ENCODE measurements at places on chromosomes 12 and 14. TPM values are rescaled to one million over a fixed set of nuclear protein-coding genes. Genes with fewer than 3 reads are reported as not detected.

The PLEK2 gene
- total RNA-seq: not detected

The OTOGL gene
- 0.47 TPM for total RNA-seq

- no peak for ATAC-seq
Observed at GRCh38 chr14:84591827-84592445, 938.0 kb upstream of the FLRT2 start.

GRCh38 chr14:77838831-77839511, 39.1 kb downstream of the ADCK1 start:
- ATAC-seq: no peak

DNA sequence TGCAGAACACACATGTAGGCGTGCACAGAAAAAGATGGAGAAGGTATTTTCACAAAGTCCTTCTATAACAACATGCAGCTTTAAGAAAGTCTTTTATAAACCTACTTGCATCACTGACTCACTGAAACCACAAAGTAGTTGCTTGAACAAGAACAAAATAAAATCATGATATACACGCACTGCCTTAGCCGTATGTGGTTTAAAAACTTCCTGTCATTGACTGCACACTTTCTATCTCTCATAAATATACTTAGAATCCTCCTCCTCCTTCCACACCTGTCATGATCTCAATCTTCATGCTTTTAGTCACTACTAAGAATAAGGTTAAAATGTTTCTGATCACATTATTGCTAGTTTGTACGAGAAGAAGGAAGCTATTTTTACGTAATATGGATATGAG, 31.8 kb upstream of the RAD51AP1 start:
- no peak for ATAC-seq

DNA sequence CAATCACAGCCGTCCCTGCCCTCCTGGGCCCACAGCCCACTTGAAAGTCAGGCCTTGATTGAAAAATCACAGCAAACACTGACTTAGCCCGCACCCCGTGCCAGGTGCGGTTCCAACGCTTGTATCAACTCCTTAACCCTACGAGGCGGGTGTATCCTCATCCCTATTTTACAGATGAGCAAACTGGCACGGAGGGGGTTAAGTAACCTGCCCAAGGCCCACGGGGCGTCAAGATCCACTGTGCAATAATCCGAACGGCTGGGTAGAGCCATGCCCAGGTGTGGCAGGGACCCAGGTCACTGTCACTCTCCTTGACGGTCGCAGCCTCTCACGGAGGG, 583 bp downstream of the DNAH10 start:
- ATAC-seq: no peak

The TAS2R19 gene
- total RNA-seq: 5.7 TPM

Measured in gastroesophageal sphincter (tissue), 4 donors.